T follicular helper cell (primary cell): ENCODE measurements at places on chromosomes 4 and X.

DNA sequence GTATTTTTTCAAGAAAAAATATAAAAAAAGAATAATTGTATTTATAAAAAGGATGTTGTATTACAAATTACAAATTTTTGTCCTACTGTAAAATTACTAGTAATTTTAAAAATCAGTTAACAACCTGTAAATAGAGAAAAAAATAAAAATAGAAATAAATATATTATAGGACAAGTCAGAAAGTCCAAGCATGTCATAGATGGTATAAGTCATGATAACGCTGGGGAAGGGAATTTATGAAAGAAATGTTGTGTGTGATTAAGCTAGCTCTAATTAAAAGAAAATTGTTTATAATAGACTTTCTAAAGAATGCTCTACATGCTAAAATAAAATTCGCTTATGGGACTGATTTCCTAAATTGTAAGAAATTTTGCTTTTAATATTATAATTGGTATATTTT is 2329.9 kb downstream of the ARAP2 start:
- DNase-seq: no peak

GRCh38 chrX:154372612-154373022 is 1.8 kb downstream of the FLNA start:
- DNase-seq: no peak

DNA sequence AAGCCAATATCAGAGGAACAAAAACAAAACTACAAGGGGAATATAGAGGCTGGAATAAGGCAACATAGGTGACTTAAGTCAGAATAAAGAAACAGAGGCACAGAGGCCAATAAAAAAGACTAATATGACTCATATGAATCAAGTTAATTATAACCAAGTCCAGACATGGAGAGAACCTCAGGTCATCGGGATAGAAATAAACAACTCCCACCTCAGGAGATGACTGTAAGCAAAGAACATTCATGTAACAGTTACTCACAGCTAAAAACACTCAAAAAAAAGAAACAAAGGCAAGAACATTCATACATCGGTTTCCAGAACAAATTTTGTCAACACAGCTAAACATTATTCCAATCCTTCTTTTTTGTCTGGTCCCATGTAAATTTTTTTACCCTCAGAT is 60.3 kb upstream of the RXFP1 start:
- no peak for DNase-seq

- DNase-seq: no peak
These were observed 168.5 kb upstream of the CXCL13 start for GRCh38 chr4:77437079-77437478.

DNA sequence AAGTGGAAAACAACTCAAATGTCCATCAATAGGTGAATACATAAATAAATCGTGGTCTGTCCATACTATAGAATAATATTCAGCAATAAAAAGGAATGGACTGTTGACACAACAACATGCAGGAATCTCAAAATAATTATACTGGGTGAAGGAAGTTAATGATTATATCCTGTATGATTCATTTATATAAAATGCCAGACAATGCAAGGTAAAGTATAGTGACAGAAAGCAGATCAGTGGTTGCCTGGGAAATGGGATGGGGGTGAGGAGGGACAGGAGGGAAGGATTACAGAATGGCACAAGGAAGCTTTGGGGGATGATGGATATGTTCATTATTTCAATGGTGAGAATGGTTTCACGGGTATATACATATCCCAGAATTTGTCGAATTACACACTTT is 12.3 kb downstream of the PYURF start:
- no peak for DNase-seq

GRCh38 chr4:6582889-6583490 is 8.0 kb downstream of the MAN2B2 start:
- DNase-seq: no peak

DNA sequence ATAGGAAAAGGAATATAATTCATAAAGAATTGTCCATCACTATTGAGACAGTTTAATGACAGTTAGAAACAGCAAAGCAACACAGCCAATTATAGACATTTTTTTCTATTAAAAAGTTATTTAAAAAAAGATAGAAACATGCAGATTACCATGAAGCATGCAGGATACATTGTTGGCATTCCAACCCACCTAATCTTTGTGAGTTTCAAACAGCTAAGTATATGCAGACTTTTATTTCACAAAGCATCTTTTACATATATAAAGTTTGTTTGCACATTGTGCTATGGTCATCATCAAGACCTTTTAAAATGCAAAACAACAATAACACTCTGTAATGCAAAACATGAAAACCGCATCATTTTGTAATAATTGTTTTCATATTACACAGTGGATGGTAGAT is 125.9 kb upstream of the ETNPPL start:
- no peak for DNase-seq
